ENCODE measurements at places on chromosomes 7 and 10.

- DNase-seq = no peak
Measured at GRCh38 chr10:103968441-103969391, 1.8 kb downstream of the SLK start.

DNA sequence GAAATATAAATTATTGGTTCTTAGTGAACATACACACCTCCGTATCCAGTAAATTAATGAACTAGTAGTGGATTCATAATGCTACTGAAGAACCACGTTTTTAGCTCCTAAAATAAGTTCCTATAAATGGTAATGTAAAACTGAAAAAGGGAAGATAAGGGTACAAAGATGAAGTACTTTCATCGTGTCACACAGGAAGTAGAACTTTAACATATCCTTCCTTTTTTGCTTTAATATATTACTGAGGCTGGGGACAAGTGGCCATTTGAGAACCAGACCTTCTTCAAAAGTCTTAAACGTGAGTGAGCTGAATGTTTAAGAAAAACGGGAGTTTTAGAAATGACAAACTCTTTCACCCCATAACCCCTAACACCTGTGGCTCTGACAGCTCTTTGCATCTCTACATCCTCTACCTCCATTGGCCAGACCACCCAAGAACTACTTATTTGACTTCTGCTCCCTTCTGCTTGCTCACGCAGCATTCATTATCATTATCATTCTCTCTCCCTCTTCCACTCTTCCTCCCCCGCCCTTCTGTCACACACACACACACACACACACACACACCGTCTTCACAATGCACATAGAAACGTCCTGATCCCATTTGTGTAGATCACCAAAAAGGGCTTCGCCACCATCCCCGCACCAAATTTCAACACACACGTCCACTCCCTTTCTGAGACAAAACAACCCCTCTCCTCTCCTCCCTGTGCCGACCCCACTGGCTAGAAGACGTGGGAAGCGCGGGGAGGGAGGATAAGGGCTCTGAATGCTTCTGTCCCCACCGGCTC is 677 bp downstream of the SKAP2 start:
- DNase-seq = no peak

DNA sequence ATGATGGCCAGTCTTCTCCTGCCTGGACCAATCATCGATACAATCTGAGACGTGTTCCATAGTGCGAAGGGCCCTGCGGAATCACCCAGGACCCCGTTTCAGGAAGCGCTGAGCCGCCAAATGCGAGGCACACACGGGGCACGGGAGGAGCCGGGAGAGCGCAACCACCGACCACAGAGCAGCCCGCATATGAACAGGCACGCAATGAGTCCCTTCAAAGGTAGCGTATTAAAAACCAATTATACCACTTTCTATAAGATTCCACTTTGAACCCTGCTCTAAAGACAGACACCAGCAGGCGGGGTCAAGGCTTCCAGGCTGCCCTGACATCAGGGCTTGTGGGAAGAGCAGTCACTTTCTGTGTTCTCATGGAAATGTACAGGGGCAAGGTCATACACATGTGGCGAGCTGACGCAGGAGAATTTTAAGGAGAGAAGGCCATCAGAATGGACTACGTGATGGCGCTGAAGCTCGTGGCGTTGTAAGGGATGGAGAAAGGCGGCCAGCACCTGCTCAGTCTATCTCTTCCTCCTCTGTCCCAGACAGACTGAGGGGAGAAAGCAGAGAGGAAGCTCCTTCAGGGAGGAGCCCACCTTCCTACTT is 46.2 kb downstream of the AMZ1 start:
- no peak for DNase-seq

GRCh38 chr7:155455132-155455693 is 2.7 kb upstream of the EN2 start:
- no peak for DNase-seq

DNA sequence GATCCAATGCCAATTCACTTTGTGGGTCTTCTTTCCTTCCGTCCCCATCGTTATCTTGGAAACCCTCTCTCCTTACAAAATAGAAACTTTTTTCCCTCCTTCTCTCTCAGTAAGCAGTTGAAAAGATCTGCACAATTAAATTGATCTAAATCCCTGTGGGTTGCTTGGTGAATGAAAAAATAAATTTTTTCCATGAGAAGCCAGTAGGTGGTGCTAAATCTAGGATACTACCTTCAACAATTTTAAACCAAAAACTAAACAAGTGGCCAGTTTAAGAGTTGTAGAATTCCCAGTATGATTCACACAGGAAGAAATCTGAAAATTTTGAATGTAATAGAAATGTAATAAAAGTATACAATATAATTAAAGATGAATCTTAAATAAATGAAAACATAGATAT is 990.3 kb upstream of the ZNF722 start:
- no peak for DNase-seq

- DNase-seq = no peak
Measured at GRCh38 chr7:118250860-118251494, 26.5 kb downstream of the ANKRD7 start.

DNA sequence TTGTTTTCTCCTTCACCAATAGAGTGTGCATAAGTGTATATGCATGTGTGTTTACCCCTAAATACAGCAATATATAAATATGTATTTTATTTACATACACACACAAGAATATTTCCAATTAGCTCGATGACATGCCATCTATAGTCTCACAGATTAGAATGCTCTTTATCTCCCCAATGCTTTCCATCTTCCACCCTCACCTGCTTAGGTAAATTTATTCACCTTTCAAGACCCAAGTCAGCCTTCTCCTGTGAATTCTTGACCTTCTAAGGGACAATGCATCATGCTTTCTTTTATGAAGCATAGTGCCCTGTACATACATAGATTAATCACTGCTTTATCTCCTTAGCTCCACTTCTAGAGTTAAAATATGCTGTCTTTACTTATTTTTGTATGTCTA is 49.7 kb downstream of the SEMA3A start:
- DNase-seq = no peak

- DNase-seq = no peak
Measured at GRCh38 chr7:107810626-107811025, 7.6 kb upstream of the SLC26A3 start.

DNA sequence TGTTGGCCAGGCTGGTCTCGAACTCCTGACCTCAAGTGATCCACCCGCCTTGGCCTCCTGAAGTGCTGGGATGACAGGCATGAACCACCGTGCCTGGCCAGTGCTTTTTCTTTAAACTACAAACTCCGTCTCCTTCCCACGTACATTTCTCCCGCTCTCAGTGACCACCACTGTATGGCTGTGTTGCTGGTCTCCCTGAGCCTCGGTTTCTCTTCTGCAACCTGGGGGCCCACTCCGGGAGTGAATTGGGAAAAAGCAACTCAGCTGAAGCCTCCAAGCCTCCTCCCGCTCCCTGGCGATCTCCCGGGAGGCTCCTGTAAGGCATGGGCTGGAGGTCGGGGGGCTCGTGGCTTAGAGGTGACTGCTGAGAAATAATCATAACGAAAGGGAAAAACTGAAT is 136.3 kb downstream of the ELFN1 start:
- DNase-seq = no peak

GRCh38 chr10:122245136-122245535 is 26.0 kb upstream of the BTBD16 start:
- no peak for DNase-seq

Measured in stromal cell of bone marrow (primary cell).